ENCODE measurements at places on chromosomes 5 and 9.

- DNase-seq = no peak
Measured at GRCh38 chr5:147051193-147051592, 172.6 kb upstream of the PPP2R2B start.

- DNase-seq = no peak
Measured at GRCh38 chr5:178383301-178383918, 150.8 kb upstream of the PHYKPL start.

DNA sequence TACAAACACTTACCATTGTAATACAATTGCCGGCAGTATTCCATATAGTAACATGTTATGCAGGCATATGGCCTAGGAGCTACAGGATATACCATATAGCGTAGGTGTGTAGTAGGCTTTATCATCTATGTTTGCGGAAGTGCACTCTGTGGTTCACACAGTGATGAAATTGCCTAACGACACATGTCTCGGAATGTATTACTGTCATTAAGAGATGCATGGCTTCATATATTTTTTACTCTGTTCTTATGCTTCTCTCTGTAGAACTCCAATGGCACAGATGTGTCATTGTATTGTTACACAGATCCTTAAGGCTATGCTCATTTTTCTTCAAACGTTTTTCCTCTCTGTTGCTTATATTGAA, 19.2 kb upstream of the ANKRD18A start:
- DNase-seq = no peak

DNA sequence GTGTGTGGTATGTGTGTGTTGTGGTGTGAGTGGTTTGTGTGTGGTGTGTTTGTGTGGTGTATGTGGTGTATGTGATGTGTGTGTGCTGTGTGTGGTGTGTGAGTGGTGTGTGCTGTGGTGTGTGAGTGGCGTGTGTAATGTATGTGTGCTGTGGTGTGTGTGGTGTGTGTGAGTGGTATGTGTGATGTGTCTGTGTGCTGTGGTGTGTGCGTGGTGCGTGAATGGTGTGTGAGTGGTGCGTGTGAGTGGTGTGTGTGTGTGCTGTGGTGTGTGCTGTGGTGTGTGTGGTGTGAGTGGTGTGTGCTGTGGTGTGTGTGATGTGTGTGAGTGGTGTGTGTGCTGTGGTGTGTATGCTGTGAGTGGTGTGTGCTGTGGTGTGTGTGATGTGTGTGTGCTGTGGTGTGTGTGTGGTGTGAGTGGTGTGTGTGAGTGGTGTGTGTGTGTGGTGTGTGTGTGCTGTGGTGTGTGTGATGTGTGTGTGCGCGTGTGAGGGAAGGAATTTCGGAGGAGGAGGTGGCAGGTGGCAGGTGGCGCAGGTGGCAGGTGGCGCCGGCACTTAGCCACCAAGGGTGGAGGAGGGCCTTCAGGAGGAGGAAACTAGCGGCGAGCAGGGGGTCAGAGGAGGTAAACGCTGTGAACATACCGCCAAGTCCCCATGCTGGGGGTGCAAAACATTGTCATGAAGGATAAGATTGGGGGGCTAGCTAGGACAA, 191.8 kb downstream of the MELK start:
- DNase-seq = no peak

GRCh38 chr5:169629847-169630548, 7.1 kb upstream of the DOCK2 start:
- DNase-seq = no peak

GRCh38 chr5:110770286-110770685, 31.5 kb downstream of the SLC25A46 start:
- no peak for DNase-seq
